ENCODE measurements at places on chromosomes 3 and 15. TPM values are rescaled to one million over a fixed set of nuclear protein-coding genes. Genes with fewer than 3 reads are reported as not detected.

The MKRN2OS gene
- total RNA-seq, result 0.33 TPM

The NCK1 gene
- total RNA-seq, result 60.5 TPM

The CPN2 gene
- not detected for total RNA-seq

The OR5H2 gene
- not detected for total RNA-seq

The CHCHD4 gene
- total RNA-seq, result 9.4 TPM

The GHSR gene
- not detected for total RNA-seq

The ACOX2 gene
- total RNA-seq, result 26.5 TPM

The GOLGA8O gene
- not detected for total RNA-seq

The C3orf80 gene
- 0.15 TPM for total RNA-seq

The PROS1 gene
- total RNA-seq, result 25.2 TPM

The RARB gene
- total RNA-seq, result 15.5 TPM

The GOLGA6B gene
- total RNA-seq, result not detected

The PRSS50 gene
- not detected for total RNA-seq

The SHC4 gene
- total RNA-seq, result 2.0 TPM

The TF gene
- total RNA-seq, result 0.17 TPM

All from smooth muscle cell of trachea (primary cell).